HCT116 (cell line): ENCODE measurements at places on chromosomes 1 and 21. TPM values are rescaled to one million over a fixed set of nuclear protein-coding genes. Genes with fewer than 3 reads are reported as not detected.
A peak's percentile ranks its signal among the peaks of the same experiment; 100 is the strongest.

The LGR6 gene
- total RNA-seq: 0.20 TPM

The IL20 gene
- not detected for total RNA-seq

The PIGR gene
- 2.6 TPM for total RNA-seq

The PTPRF gene
- total RNA-seq: 224 TPM

The EPHX1 gene
- total RNA-seq: 44.6 TPM

The TSPAN1 gene
- 9.9 TPM for total RNA-seq

The RNU1-1 gene
- 1,685 TPM for total RNA-seq

The UBXN10 gene
- not detected for total RNA-seq

The CD34 gene
- total RNA-seq: 0.07 TPM

The PTGFR gene
- total RNA-seq: not detected

The SMIM12 gene
- total RNA-seq: 31.3 TPM

The LPAR3 gene
- total RNA-seq: 27.2 TPM

- no peak for DNase-seq
Measured at GRCh38 chr1:14362331-14362730, 236.2 kb upstream of the KAZN start.

- no peak for DNase-seq
Measured at GRCh38 chr1:175252561-175252960, 60.0 kb upstream of the KIAA0040 start.

- DNase-seq: no peak
Measured at GRCh38 chr21:33968995-33969348, 53.4 kb upstream of the ATP5PO start.

DNA sequence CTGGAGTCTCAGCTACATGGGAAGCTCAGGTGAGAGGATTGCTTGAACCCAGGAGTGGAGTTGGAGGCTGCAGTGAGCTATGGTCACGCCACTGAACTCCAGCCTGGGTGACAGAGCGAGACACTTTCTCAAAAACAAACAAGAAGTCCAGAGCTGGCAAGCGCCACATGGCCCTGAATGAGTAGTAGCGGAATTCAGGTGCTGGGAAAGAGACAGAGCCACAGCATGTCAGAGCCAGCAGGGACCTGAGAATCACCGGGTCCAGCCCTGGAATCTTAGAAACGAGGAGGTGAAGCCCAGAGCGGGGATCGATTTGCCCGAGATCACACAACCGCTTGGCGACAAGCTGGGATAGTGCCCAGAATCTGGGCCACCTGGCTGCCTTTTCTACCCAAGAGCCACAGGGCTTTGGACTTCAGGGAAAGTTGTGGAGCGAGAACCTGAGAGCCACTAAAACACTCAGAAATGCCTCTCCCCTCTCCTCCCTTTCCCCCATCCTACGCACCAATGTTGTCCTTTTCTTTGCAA, 9.8 kb downstream of the ARL8A start:
- no peak for DNase-seq

- no peak for DNase-seq
Measured at GRCh38 chr1:168762473-168762872, 33.5 kb upstream of the DPT start.

GRCh38 chr1:3369446-3370076, 84.9 kb upstream of the ARHGEF16 start:
- no peak for DNase-seq

DNA sequence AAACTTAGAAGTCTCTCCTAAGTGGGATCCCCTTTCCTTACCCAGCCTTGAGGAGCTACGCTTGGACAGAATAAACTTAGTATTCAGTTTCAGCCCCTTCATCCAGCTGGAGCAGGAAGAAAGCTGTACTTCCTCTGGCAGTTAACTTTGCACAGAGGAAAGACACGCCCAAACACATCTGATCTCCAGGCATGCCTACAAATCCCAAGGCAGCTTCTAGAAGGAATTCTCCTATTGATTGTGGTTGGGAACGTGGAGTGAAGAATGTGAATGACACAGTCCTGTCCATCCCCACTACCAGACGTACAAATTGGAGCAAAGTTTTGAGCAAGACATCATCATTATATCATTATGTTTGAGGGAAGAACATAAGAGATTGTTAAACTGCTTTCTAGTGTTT, 6.6 kb upstream of the AK4 start:
- peak; percentile 45 for DNase-seq

DNA sequence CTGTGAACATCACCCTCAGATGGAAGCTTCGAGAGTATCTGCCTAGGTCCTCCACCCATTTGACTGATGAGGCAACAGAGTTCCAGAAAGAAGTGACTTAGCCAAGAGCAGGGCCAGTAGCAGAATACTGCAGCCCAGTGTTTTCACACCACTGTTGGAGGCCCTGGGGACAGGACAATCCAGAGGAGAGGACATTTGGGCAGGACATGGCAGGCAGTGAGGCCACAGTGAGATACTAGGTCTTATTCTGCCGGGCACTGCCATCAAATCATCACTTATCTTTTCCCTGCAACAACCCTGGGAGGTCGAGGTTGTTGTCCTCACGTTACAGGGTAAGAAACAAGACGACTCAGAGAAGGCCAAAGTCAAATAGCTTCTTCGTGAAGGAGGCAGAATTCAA, 5.5 kb upstream of the FOXO6 start:
- no peak for DNase-seq

DNA sequence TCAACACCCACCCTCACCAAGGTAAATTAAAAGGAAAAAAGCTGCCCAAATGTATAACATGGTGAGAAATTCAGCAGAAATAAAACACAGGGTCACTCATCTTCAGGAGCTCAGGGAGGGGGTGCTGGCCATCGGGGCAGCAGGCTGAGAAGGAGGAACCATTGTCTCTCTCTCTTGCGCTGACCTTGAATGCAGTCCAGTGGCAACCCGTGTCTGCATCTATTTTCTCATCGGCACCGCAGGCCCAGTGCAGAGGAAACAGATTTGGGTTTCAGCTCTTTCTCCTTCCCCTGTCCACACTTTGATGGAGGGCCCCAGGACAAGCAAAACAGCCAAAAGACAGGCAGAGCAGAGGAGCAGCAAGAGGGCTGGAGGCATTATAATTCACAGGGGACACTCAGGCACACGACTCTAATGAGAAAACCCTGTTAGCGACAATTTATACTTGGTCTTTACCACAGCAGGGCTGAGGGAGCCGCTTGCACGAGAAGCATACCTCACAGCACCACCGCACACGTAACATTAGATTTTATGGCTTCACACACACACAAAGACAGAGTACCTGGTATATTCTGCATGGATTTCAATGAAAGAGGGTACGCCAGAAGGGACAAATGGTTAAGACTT, 18.6 kb downstream of the MKNK1 start:
- DNase-seq: no peak

- DNase-seq: no peak
Measured at GRCh38 chr1:117644696-117645311, 39.0 kb downstream of the TENT5C start.

DNA sequence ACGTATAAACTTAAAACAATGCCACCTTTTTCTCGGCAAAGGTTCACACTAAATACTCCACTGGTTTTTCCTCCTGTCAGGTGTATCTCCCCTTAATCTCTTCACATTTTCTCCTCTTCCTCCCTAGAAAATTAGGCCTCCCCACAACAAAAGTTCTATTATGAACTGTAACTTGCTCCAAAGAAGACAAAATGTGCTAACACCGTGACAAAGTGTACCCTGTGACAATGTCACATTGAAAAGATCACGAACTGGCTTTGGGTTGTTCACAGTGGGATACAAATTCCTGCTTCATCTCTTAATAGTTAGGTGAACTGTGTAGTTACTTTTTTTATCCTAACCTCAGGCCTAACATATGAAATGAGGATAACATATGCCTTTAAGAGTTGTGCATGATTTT, 6.0 kb downstream of the NUCKS1 start:
- no peak for DNase-seq

- no peak for DNase-seq
Measured at GRCh38 chr1:109307274-109308021, 637 bp upstream of the MYBPHL start.

GRCh38 chr1:2566101-2567045, 10.2 kb downstream of the TNFRSF14 start:
- no peak for DNase-seq

- DNase-seq: no peak
Measured at GRCh38 chr21:45403825-45404729, 888 bp upstream of the COL18A1 start.

DNA sequence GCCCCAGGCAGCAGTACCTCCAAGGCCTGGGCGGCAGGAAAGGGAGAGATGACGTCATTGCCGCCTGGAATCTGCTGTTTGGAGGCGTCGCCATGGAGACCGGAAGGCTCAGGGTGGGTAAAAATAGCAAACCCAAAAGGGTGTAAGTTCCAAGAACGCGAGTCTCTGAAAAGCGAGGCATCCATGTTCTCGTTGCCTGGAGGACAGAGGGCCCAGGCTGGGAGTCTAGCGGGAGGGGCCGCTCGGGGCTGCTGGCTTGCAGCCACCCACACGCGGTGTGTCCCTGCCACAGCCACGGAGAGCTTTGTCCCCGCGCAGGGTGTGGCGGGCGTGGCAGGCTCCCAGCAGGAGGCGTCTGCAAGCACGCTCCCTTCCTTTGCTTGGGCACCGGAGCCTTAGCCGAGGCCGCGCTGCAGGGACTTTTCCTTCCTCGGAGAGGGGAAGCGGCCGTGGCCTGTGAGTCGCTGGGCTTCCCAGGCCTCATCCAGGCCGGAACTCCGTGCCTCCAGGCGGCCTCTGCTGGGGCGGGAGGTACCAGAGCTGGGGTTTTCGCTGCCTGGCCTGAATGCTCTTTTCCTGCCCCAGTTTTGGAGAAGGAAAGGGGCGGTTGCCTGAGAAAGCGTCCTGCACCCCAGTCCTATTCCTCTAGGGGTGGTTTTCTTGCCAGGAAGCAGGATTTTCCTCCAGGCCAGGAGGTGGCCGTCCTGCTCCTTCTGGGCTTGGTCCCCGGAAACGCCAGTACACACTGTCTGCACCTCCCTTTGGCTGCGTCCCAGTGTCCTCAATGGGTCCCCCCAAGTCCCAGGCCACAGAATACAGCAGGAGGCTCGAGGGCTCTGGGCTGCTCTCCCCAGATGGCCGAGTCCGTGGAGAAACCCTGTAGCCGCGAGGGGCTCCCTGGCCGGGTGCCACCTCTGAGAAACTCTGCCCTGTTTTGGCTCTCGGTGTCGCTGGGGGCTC, 15.3 kb upstream of the SKI start:
- peak; percentile 81 for DNase-seq

DNA sequence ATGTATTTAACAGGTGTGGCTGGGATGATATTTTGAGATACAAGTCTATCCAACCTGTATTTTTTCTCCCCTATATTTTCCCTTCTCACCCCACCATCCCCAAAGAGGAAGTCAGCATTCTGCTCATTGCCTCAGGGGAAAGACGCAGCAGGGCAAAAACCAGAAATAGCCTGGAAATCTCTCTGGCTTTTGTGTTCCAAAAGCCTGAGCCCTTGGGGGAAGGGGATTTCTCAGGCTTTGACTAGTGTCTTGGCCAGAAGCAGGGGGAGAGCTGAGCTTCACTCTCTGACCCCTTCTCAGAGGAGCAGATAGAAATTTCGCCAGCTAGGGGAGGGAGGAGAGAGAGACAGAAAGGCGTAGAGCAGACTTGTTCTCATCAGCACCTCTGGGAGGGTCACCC, 244.7 kb downstream of the RRAGC start:
- DNase-seq: no peak

GRCh38 chr1:100359139-100359538, 6.8 kb downstream of the CDC14A start:
- no peak for DNase-seq

- DNase-seq: peak; percentile 55
Measured at GRCh38 chr21:31282095-31282709, 61.9 kb downstream of the TIAM1 start.

DNA sequence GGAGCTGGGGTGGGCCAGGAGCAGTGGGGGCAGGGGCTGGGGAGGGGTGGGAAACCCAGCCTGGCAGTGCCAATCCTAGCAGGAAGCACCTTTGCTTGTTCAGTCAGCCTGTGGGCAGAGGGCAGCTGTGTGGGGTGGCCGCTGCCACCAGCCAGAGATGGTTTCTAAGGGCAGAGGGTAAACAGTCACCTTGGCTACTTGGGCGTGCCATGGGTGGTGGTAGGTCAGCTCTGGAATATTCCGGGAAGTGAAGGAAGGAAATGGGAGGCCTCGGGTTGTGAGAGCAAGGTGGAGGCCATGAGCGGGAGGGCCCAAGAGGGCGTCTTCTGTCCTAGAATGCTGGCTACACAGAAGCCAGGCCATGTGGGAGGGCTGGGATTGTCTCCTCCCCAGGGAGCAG, 20.7 kb upstream of the WNT4 start:
- DNase-seq: no peak

- no peak for DNase-seq
Measured at GRCh38 chr1:16478091-16478490, 36.0 kb downstream of the RNU1-1 start.

- no peak for DNase-seq
Measured at GRCh38 chr1:82507011-82507410, 706.3 kb downstream of the ADGRL2 start.

DNA sequence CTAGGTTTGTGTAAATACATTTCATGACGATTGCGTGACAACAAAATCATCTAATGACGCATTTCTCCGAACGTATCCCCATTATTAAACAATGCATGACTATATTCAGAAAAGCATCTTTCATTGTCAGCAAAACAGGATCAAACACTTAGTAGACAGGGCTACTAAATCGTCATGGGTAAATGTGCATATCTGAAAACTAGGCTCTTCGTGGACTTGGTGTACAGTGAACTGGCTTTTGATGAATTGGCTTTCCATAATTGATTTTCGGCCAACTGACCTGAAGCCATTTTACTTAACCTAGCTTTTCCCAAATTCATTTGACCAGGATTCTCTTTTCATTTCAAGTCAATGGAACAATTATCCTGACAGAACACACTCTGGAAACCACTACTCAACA, 665.0 kb downstream of the SMYD3 start:
- DNase-seq: no peak

DNA sequence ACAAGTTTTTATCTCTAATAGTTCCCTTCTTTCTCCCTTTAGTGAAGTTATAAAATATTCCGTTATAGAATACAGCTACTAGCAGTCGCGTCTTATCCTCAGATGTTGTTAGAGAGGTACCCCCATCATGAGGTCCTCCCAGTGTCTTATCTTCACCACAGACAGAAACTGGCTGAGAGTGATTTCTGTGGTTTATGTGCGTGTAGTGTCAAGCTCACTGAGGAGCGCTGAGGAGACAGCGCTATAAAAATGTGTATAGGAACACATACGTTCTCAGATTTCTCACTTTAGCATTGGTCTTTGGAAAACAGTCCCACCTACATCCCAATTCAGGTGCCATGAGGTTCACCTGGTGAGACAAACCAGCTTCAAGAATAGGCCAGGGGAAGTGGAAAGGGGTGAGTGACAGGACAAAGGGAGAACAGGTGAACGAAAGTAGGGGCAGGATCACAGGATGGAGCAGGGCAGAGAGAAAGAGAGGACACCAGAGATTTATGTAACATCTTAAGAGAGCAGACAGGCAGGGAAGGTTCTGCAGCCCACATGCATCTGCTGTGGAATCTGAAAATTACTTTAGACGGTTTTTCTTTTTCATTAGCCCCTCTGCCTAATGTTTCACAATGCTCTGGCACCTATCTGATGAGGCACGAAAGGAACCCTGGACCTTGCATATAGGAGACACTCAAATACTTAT, 2.7 kb upstream of the PLEKHO1 start:
- DNase-seq: no peak
